ENCODE measurements at places on chromosomes 11 and 22.

DNA sequence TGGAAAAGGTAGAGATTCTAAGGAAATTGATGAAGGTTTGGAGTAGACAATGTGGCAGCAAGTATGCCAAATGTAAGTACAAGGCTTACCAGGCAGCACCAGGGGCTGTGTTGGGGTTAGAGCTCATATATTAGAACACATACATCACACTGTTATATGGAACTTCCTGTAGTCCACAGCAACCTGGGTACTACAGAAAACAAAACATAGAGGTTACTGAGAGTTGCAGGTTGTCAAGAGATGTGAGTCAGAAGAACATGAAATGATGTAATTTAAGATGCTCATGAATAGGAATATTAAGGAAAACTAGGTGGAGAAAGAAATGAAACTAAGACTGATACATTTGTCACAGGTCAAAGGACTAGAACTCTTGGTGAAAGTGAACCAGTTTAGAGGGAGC is 22.0 kb downstream of the FAT3 start:
- no peak for DNase-seq

GRCh38 chr11:119722281-119722794 is 6.7 kb downstream of the NECTIN1 start:
- peak; percentile 82 for DNase-seq

- DNase-seq: no peak
Observed at GRCh38 chr11:95296165-95296564, 65.2 kb upstream of the SESN3 start.

- no peak for DNase-seq
Observed at GRCh38 chr11:35235936-35236666, 97.1 kb downstream of the CD44 start.

DNA sequence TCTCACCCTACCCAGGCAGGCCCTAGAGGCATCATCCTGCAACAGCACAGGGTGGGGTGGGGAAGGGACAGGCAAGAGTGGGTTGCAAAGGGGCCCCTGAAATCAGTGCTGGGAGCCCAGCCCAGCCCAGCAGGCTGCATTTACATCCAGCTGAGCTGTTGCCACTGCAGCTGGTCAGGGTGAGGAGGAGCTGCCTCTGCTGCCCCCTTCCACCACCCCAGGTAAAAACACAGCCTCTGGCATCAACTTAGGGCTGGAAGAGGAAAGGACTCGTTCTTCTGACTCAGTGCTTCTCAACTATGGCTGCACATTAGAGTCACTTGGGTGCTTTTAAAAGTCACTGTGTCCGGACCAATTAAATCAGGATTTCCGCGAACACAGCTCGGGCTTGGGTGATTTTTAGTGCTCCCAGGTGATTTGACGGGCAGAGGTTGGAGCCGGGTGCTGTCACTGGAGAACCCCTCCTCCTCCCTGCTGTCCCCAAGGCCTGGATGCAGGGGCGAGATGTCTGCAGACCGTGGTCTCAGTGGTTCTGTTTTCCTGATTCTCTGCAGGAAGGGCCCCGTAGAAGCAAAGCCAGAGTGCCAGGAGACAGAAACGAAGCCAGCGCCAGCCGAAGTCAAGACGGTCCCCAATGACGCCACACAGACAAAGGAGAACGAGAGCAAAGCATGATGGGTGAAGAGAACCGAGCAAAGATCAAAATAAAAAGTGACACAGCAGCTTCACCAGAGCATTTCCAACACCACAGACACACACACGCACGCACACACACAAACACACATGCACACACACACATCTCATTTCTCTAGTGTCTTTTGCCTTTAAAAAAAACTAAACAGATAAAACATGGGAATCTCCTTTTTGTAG is 39.4 kb upstream of the TTC12 start:
- DNase-seq: no peak

DNA sequence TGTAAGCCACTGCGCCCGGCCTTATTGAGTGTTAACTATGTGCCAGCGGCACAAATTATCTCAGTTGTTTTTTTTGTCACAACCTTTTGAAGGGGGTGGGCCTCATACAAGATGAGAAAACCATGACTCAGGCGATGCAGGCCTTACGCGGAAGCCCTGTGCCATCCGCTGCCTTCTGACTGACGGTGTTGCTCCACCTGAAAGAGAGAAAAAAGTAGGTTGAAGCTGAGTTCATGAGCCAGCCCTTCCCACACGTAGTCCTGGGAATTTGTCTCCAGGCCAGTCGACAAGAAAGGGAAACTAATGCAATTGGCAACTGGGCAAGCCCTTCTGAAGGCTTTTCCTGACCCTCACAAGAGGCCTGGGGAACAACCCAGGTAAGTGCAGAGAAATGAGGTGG is 96.9 kb upstream of the CRYBB3 start:
- no peak for DNase-seq

- DNase-seq: no peak
Observed at GRCh38 chr11:83427943-83428342, 141.8 kb upstream of the CCDC90B start.

DNA sequence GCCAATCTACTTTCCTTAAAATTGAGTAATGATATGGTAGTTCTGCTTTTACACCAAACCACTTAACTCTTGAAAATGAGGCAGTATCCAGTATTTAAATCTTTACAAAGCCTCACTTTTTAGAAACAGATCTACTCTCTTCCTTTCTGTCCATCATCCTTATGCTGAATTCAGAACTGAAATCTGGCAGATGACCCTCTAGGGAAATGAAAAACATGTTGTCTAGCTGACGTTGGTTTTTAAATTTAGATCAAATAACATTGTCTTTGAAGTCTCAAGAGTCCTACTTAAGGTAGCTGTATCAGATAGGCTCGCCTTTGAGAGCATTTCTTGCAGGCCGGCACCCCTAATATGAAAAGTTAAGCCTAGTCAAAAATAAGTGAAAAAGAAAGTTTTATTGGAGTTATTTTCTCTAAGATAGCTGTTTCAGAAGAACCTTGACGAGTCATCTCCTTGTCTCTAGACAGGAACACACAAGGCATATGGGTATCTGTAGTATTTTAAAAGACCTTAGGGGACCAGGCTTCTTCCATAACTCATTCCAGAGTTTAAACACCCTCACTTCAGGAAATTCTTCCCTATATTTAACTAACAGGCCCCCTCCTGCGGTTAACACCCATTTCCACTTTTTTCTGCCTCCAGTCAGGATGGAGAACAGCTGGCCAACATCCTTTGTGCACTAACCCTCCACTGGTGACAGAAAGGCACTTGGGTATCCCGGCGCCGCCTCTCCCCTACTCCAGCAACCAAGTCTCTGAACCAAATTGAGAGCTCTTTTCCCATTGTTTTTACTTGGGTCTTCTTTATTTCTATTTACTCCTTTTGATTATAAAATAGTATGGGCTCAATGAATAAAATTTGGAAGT is 81.2 kb downstream of the WNT11 start:
- no peak for DNase-seq

- DNase-seq: no peak
Observed at GRCh38 chr11:12640926-12641849, 33.0 kb upstream of the TEAD1 start.

GRCh38 chr11:82270870-82271269 is 462.8 kb downstream of the FAM181B start:
- no peak for DNase-seq

Data from WERI-Rb-1 (cell line).